ENCODE measurements at places on chromosomes 2 and 18.

DNA sequence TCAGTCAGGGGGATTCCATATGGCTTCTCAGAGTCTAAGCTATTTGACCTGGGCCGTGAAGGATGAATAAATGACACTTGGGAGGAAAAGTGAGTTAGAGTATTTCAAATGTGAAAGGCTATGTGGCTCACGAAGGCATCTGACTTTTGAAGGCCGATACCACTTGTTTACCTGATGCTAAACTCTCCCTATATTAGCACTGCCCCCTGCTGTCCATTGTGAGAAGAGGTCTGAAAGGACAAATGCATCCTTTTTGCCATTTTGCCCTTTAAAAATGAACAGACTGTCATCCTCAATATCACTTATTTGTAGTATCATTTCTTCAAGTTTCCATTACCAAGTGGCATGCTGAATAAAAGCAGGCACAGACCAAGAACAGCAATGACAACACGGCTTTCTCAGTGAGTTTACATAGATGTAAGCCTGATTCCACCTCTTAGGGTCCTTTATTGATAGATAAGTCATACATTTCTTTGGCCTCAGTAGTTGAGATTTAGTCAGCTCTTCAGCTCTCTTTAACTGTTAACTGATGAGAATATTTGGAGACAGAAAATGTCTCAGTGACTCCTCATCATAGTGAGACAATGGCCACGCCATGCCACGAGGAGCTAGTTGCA, 40.1 kb downstream of the DOCK10 start:
- DNase-seq, result peak; percentile 46

GRCh38 chr2:46669996-46670793, 190.8 kb downstream of the TMEM247 start:
- no peak for DNase-seq

DNA sequence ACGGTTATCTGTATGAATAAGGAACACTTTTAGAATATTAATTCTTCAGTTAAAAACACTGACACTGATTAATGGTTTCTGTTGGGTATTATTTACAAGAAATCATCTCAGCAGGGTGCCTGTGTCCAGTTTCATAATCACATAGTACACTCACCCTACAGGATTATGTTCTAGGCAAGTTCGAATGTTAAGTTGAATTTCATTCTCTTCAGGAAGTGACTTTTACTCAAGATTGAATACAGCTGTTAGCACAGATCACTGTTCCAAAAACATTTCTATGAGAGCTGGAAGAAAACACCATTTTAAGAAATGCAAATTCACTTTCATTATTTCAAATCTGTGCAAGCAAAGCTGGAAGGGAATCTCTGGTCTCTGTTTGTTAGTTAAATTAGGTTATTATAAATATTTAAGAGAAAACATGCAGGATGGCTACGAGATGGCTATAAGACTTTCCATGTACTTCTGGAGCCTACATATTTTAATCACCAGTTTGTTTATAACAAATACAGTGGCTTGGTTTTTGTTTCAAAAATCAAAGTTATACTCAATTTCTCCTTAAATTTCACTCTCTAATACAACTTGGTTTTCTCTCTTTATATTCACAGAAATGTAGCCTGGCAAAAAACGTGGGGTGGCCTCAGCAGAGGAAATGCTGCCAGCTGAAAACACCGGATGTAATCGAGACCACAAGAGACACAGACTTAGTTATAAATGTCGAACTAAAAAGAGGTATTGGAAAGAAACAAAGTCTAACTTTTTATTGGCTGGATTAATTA, 65.8 kb downstream of the RBMS1 start:
- DNase-seq, result no peak

GRCh38 chr2:219496247-219496824, 2.4 kb upstream of the GMPPA start:
- no peak for DNase-seq

DNA sequence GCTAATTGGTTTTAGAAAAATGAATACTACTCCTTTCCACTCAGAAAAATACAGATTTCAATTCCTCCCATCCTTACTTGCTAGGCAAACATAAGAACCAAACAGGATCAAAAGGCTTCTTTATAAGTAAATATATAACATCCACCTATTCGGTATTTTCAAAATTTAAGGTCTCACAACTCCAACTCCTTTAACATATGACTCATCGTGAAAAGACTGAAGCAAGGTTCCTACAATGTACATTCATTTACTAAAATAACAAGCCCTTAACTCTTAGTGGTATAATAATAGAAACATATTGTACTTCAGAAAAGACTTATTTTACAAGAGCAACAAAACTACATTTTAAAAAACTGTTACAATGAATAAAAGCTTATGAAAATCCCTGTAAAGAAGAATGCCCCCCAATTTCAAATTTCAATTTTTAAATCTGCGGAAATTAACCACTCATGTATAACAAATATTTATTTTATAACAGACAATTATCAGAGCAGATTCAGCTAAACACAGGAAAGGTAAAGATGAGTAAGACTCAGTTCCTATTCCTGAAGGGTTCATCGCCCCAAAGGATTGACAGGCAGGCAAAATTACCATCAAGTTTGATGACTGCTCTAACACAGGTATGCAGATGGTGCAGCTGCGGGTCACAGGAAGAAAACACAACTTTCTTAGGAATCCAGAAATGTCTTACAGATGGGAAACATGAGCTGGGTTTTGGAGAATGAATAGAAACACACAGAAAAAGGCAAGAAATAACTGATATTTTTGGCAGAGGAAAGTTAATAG, 96.4 kb downstream of the COBLL1 start:
- peak; percentile 39 for DNase-seq

- no peak for DNase-seq
Measured at GRCh38 chr18:56076723-56077122, 488.7 kb upstream of the TCF4 start.

DNA sequence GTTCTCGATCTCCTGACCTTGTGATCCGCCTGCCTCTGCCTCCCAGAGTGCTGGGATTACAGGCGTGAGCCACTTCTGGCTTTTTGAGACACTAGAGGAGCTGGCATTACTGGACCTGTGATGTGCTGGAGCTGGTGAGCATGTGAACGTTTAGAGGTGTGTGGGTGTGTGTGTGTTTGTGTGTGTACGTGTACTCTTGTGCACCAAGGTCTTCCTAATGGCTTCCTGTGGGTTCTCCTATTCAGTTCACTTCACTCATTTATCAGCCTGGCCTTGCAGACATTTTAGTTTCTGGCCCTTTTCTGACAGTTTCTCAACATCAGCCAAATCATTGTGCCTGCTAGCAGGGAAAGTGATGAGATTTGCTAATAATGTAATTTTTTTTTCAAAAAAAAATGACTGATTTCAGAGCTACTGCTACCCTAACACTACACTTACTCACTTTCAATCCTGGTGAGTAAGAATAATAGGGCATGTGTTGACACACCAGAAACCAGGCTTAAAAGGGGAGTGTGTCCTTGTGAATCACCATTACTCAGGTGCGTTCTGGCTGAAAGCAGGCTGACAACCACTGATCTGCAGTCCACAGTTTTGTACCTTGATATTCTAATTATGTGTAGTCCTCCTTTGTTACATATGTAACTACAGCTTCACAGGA, 41.0 kb upstream of the ACTR3 start:
- peak; percentile 93 for DNase-seq

GRCh38 chr18:2961821-2962220, 51.1 kb downstream of the LPIN2 start:
- no peak for DNase-seq

DNA sequence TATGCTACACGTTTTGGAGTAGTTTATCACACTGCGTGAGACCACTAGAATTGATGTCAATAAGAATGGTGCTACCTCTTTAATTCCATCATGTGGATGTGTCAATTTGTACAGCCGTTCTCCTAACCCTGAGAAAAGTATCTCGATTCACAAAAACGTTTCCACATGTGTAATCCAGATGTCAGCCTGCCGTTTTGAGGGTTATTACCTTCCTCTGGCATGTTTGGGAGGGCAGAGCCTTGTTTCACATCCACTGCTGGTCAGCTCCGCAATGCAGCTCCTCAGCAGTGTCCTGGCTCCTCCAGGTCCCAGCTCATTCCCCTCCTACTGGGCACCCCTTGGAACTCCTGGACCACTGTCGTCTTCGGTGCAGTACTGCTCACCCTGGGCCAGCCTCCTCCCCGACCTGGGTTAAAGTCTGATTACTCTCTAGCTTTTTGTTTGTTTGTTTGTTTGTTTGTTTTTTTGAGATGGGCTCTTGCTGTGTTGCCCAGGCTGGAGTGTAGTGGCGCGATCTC, 34.6 kb downstream of the COPS7B start:
- no peak for DNase-seq

- DNase-seq, result no peak
Measured at GRCh38 chr2:127235082-127235702, 15.1 kb upstream of the CYP27C1 start.

DNA sequence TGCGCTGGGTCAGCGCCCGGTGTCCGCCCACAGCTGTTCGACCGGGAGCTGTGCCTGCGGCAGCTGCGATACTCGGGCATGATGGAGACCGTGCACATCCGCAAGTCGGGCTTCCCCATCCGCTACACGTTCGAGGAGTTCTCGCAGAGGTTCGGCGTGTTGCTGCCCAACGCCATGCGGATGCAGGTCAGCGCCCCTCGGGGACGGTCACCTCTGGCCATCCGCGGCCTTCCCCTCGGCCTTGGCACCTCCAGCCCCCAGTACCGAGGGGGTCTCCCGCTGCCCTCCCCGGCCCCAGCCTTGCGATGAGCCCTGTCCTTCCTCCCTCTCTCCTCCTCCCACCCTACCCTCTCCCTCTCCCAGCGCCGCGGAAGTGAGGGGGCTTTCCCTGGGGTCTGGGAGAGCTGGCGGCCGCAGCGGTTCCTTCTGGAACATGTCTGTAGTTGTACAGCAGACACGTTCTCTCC, 53.2 kb upstream of the GPR17 start:
- DNase-seq, result no peak

Data from foreskin keratinocyte (primary cell).